ENCODE measurements at places on chromosomes 4 and X. TPM values are rescaled to one million over a fixed set of nuclear protein-coding genes. Genes with fewer than 3 reads are reported as not detected.

Gene KLKB1
- 1.9 TPM for total RNA-seq

Gene TCEAL9
- total RNA-seq: 64.1 TPM

Gene FAM241A
- 2.2 TPM for total RNA-seq

Gene GPRASP1
- 8.6 TPM for total RNA-seq

Gene KLB
- not detected for total RNA-seq

DNA sequence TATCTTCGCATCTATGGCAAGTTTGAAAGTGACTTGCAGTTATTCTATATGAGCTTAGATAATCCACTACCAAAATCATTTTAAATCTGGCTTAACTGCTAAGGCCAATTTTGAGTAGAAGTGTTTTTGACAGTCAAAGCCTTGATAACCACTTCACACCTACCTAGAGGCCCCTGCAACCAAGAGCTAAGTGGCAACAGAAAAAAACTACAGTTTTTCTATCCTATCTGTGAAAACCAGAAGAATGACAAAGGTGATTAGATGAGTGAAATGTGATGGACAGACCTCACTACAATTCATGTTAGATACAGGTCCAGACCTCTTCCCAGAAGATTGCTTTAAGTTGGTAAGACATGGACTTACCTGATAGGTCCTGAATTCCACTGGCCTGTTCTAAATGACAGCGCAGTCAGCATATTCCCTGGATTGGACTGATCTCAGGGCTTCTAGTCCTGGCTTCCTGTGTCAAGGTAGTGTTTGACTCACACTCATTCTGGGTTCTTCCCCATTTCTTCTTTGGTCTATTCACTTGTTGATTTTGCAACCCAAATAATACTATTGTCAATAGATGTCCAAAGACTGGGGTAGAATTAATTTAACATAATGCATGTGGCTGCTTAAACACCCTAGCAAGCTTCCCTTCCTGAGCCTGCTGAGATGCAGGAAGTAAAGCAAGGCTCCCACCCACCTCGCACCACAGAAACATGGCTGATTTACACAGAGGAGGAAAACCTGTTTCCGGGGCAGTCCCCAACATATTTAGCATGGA is 65.1 kb downstream of the PPP3CA start:
- DNase-seq: no peak

DNA sequence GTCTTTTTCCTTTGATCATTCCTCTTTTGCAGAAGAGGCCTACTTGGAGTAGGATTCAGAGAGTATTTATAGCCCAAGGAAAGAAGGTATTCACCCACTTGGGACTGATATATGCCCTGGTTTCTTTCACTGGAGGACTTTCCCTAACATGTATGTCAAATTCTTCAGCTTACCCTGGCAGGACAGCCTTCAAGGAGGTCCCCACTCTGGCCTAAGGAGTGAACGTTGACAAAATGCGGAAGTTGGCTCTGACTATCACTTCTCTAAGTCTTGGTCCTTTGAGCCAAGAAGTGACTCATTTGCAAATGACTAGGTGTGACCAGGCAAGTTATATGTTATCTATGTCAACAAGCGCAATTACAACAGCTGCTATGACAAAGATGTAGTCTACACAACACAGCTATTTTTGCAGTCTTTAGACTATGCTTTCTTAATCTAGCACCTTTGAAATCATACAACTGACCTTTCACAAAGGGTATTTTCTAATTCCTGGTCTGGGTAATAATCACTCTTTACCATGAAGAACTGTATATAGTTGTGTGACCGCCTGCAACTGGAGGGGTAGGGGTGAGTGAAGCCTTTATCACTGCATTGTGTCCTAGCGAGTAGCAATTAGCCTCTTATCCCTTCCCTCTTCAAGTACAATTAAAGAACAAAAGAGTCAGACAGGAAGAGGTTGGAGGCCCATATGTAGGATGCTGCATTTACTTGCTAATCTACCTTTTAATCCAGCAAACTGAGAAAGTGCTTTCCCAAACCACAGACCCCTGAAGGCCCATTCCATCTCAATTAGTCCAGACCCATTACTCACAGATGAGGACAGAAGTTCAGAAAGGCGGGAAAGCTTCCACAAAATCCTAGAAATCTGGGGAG is 50.1 kb downstream of the RASGEF1B start:
- peak; percentile 55 for DNase-seq

DNA sequence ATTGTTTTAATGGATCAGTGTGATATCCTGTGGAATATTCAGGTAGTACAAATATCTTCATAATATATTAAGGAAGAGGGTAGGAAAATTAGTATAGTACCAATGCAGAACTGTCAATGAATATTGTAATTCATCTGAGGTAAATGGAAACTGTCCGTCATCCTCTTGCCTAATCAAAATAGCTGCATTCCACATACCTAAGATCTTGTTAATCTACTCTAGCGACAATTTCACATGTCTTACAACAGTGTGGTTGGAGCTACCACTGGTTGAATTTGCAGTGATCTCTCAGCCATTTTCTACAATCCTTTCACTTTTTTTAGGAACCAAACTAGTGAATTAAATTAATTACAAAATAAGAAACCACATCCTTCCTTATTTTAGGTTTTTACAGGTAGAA is 117.5 kb downstream of the PCDH18 start:
- DNase-seq: no peak

GRCh38 chrX:88830111-88830510 is 83.1 kb downstream of the CPXCR1 start:
- no peak for DNase-seq

- DNase-seq: no peak
Observed at GRCh38 chrX:84219551-84219950, 31.6 kb upstream of the RPS6KA6 start.

DNA sequence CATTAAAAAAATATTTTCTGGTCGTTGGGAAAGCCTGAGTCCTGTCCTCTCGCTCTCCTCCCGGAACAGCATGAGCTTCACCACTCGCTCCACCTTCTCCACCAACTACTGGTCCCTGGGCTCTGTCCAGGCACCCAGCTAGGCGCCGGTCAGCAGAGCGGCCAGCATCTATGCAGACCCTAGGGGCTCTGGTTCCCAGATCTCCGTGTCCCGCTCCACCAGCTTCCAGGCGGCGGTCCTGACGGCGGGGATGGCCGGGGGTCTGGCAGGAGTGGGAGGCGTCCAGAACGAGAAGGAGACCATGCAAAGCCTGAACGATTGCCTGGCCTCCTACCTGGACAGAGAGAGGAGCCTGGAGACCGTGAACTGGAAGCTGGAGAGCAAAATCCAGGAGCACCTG is 807.2 kb upstream of the NDST4 start:
- DNase-seq: no peak

DNA sequence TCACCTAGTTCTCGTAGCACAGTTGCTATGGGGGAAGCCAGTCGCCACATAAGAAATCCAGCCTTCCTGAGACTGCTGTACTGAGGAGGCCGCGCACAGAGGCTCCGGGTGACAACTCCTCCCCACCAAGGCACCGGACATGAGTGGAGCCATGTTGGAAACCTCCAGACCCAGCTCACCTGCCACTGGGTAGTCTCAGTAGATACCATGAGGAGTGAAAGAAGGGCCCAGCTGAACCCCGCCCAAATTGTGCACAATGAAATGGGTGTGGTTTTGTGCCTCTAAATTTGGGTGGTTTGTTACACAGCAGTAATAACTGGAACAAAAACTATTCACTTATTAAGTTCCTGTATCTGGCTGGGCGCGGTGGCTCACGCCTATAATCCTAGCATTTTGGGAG is 198.7 kb downstream of the BCOR start:
- no peak for DNase-seq

DNA sequence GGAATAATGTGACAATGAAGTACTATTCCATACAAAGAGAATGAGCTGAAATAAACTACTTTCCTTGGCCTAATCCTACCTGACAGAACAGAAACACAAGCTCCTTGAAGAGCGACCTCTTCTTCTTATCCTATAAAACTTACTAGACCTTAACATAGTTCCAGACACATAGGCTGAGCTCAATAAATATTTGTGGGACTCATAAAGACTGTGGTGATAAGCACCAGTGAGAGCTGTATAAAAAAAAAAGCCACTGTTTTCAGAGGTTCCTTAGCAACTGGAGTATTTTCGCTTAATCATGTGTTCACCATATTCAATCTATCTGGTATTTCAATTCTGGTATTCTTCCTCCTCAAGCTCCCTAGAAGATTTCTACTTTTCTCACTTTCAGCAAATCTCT is 1129.6 kb downstream of the STPG2 start:
- no peak for DNase-seq

DNA sequence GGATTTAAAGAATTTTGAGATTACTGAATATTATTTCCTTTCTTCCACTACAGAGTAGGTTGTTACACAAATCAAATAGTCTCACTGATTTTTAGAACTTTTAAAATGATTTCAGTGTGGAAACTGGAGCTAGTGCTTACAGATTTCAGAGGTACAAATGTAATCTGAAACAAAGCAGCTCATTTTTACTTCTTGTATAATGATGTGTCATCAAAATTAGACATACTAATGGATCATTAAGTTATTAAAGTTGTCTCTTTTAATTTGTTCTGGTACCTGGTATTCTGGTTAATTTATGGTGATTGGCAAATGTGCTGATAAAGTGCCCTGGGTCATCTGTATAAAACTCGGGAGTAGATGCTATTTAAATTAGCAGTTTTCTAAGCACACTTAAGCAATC is 1528.3 kb downstream of the RPA4 start:
- DNase-seq: no peak

GRCh38 chrX:119407681-119408080 is 8.5 kb downstream of the SLC25A43 start:
- DNase-seq: no peak

GRCh38 chr4:26061248-26061986 is 147.4 kb downstream of the SMIM20 start:
- no peak for DNase-seq

- no peak for DNase-seq
Observed at GRCh38 chr4:43253541-43253940, 361.0 kb downstream of the GRXCR1 start.

GRCh38 chr4:113907559-113907958 is 71.9 kb downstream of the ARSJ start:
- DNase-seq: no peak

DNA sequence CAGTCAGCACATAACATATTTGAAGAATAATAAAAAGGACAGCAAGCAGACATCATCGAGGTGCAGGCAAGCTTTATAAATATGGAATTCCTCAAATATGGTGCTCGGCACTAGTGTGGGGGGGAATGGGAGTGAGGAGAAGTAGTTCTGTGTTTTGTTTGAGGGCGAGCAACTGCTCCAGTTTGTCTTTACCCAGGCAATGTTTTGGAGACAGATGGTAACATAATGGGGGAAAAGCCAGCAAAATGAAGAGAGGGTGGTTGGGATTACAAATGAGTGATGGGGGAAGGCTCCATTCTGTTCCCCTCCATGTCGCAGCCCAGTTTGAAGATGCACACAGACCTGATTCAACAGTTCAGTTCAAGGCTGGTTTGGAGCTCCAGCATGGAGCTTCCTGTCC is 572.9 kb upstream of the DIPK2B start:
- DNase-seq: no peak

- DNase-seq: no peak
Observed at GRCh38 chr4:40405193-40405592, 70.1 kb downstream of the CHRNA9 start.

Data from transverse colon (tissue), 4 donors.